ENCODE measurements at places on chromosomes 3 and 15. TPM values are rescaled to one million over a fixed set of nuclear protein-coding genes. Genes with fewer than 3 reads are reported as not detected.

DNA sequence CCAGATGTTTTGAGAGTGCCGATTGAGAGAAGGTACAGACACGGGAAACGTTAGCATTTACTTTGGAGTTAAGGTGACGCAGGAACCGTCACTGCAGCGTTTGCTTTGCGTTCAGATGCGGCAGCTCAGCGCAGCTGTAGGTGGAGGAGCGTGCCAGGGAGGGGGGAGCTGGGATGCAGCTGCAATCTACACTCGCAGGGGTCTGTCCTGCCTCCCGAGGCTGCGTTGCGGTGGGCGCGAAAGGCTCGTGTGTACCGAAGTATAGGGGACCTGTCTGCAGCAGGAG, 425 bp upstream of the FYTTD1 start:
- peak overlapping the region; percentile 96 for H3K27ac ChIP-seq
- no peak for DNase-seq
- H3K4me1 ChIP-seq = peaks cover 30% of the 10 kb centered on the region

GRCh38 chr3:30493911-30494311, 112.5 kb upstream of the TGFBR2 start:
- H3K4me1 ChIP-seq = peaks cover 11% of the 10 kb centered on the region
- no peak overlapping the region for H3K4me3 ChIP-seq
- no peaks in the 10 kb centered on the region for H3K36me3 ChIP-seq
- H3K27ac ChIP-seq = no peak overlapping the region

GRCh38 chr3:100546020-100546744, 53.8 kb downstream of the TMEM45A start:
- no peaks in the 10 kb centered on the region for H3K36me3 ChIP-seq
- DNase-seq = no peak
- peaks cover 15% of the 10 kb centered on the region for H3K27me3 ChIP-seq
- no peak overlapping the region for H3K27ac ChIP-seq
- H3K4me1 ChIP-seq = no peaks in the 10 kb centered on the region

Gene CPNE9
- 0.17 TPM for total RNA-seq

- peaks cover 6% of the 10 kb centered on the region for H3K27me3 ChIP-seq
- no peak for DNase-seq
- no peak overlapping the region for H3K27ac ChIP-seq
- H3K36me3 ChIP-seq = no peaks in the 10 kb centered on the region
Measured at GRCh38 chr3:188742755-188743550, 428.8 kb upstream of the TPRG1 start.

Gene NSMCE3
- 8.9 TPM for total RNA-seq

Gene CHRM5
- not detected for total RNA-seq
